ENCODE measurements at places on chromosomes 7 and 10. TPM values are rescaled to one million over a fixed set of nuclear protein-coding genes. Genes with fewer than 3 reads are reported as not detected.

DNA sequence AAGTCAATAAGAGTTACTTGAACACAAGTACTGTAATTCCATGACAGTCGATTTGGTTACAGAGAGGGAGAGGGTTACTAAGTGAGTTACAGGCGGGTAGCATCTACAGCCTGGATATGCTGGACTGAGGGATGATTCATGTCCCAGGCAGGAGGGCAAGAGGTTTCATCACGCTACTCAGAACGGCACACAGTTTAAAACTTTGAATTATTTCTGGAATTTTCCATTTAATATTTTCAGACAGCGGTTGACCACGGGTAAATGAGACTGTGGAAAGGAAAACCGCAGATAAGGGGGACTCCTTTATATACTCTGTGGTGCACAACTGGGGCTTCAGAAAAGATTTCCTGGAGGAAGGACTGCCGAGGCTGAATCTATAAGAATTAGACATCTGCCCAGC, 25.7 kb upstream of the LRRC4 start:
- no peak for DNase-seq

DNA sequence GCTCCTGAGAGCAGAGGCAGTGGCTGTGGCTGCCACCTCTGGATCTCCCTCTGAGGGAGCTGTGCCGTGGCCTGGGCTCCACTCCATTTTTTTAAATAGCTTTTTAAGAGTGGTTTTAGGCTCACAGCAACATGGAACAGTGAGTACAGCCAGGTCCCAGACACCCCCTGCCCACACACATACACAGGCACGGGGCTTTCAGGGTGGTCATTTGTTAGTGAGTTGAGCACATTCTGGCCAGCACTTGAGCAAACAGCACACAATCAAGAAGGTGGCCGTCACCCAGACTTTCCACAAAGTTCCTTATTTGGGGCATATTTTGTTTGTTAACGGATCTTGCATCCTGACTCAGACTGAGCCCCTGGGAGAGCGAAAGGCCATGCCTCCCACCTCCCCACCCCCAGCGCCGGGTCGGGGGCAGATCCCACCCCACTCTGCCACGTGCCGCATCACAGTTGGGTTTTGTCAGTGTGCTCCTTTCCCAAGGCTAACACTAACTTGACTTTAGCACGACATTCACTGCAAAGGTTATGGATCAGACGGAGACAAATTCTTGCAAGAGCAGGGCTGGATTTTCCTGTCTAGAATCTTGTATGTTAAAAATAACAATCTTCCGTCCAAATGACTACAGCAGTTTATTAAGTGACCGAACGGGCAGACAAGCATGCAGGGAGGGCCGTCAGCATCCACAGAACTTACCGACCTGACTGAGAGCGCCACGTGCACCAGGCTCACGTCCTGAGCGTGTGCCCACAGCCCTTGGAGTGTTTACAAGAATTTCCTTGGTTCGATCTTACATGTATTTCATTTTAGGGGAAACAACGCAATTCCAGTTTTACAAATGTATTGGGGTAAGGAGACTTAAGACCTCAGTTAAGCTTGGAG, 156.5 kb upstream of the NPS start:
- peak; percentile 39 for DNase-seq

Gene CCDC201
- total RNA-seq, result not detected

DNA sequence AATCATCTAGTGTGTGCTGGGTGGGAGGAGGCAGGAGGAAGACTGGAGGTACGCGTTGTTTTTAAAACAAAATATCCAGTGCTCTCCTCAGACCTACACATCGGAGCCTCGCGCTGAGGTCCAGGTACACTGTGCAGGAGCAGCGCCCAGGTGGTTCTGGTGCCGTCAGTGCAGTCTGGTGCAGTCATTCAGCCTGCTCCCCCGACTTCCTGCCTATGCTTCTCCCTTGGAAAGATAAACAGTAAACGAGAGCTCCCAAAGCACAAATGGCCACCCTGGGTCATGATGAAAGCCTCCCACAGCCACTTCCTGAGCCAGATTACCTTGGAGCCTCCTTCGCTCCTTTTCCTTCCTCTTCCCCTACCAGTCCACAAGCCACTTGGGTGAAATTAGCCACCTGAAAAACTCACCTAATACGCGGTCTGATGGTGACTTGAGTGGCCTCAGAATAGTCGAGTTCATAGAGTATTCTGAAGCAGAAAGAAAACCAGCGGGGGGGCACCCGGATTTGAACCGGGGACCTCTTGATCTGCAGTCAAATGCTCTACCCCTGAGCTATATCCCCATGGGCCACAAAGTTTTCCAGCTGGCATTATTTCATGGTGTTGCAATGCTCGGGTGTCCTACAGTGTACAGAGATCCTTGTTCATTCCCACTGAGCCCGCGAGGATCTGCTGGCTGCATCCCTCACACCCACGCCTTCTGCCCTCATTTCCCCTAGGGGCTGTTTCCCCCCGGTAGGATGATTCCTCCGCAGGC, 82.5 kb downstream of the ZNF467 start:
- no peak for DNase-seq

DNA sequence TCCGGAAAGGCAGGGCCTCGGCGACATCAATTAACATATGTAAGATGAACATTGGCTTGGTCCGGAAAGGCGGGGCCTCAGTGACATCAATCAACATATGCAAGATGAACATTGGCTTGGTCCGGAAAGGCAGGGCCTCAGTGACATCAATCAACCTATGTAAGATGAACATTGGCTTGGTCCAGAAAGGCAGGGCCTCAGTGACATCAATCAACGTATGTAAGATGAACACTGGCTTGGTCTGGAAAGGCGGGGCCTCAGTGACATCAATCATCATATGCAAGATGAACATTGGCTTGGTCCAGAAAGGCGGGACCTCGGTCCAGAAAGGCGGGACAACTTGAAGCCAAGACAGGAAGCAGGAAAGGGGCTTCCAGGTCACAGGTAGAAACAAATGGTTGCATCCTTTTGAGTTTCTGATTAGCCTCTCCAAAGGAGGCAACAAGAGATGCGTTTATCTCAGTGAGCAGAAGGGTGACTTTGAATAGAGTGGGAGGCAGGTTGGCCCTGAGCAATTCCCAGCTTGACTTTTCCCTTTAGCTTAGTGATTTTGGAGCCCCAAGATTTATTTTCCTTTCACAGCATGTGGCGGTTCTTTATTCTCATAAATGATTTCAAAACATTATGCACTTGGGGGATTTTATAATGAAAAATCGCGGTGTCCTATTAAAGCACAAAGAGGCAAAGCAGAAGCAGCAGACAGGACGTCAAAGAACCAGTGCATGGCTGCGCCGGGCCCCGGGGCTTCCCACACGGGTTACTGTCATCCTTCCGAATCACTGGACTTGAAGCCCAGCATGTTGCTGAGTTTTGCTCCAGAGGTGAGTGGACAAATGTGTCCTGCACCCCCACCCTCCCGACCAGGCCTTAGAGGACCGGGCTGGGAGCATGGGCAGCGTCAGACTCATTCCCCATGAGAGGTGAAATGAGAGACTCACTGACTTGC, 43.1 kb upstream of the EN2 start:
- DNase-seq, result no peak

Gene CLDN4
- not detected for total RNA-seq

GRCh38 chr7:89837515-89837914, 316.8 kb upstream of the STEAP1 start:
- no peak for DNase-seq

- no peak for DNase-seq
Observed at GRCh38 chr10:102484021-102484420, 18.5 kb downstream of the ACTR1A start.

Gene HPSE2
- total RNA-seq, result not detected

Gene MASTL
- total RNA-seq, result 23.6 TPM

DNA sequence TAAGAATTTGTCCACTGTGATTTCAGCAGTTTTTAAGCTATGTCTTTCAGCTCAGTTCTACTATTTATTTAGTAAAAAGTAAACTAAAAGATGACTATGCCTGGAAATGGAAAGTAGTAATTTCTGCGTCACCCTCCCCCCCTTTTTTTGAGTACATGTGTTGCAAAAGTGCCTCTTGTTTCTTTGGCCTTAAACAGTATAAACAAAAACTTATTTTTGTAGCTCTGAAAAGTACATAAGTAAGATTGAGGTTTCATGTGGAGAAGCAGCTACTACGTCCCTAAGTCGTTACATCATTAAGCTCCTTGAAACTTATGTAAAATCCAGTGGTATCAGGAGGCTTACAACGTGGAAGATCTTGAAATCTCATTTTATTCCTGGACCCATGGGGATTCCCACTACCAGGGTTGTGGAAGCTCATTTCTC, 46.3 kb upstream of the HBP1 start:
- DNase-seq, result no peak

Measured in natural killer cell treated with Interleukin-12 subunit alpha and Interleukin-12 subunit beta and Interleukin-15 and Interleukin-18, amount 100 ng/mL, for 72 hours (primary cell).